Panc1 (cell line): ENCODE measurements at places on chromosomes 16 and 17. TPM values are rescaled to one million over a fixed set of nuclear protein-coding genes. Genes with fewer than 3 reads are reported as not detected.

PIK3R5 gene
- 0.15 TPM for total RNA-seq

TBC1D3D gene
- total RNA-seq = not detected

PIPOX gene
- 2.4 TPM for total RNA-seq

DNA sequence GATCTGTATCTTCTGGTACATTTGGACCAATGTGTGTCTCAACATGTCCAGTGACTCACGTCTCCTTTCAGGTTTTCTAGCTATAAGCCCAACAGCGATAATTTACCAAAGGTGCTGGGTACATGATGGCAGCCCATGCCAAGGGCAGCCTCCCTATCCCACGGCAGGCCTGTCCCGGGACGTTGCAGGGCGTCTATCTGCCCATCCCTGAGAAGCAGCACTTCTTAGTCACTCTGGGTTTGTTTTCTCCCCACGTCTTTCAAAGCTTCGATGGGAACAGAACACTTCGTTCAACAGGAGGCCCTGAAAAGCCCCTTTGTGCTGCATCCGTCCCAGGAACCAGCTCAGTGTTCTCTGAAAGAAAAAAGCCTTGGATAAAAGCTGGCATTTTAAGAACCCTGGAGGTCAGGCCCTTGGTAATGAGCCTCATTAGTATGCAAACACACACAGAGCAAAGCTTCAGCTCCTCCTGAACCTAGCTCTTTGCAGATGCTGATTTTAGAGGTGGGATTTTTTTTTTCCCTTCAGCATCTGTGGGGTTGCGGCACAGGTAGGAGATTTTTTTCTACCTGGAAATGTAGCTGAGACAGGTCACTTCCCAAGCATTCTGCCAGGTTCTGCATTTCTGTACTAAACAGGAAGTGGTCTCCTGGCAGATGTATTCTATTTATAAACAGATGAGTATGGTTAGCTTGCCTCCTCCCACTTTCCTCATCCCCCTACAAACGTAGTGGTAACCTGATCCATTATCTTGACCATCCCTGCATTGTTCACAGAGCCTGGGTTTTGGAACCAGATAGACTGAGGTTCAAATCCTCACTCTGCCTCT lies 17.5 kb upstream of the MT4 start:
- H3K27ac ChIP-seq = no peak overlapping the region
- H3K36me3 ChIP-seq = no peaks in the 10 kb centered on the region

ZNF646 gene
- total RNA-seq = 26.8 TPM

DNA sequence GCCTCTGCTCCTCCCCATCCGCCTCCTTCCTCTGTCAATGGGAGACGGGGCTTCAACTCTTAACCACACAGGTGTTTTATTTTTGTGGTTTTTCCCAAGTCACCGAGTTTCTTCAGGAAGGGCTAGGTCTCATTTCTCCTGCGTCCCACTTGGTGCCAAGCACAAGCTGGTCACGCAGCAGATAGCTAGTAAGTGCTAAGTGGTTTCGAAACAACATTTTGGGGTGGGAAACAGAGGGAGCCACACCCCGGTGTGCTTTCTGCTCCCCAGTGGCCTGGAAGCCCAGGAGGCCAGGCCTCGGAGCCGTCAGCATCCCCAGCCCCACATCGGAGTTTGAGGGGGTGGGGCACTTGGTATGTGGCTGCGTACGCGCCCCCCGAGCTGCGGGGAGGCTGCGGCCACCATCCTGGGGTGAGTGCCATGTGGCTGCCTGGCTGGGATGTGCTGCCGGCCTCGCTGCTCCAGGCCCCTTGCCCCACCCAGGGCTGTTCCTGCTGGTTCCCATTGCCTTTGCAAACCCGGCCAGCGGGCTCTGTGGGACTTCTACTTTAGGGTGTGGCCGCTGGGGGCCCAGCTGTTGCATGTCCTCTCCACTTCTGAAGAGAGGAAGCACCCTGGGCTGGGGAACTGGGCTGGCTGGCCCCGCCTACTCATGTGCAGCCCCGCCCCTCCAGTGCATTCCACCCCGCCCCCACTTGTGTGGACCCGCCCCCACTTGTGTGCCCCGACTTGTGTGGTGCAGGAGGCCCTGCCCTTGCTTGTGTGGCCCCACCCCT lies 55.6 kb downstream of the BAIAP2 start:
- H3K36me3 ChIP-seq = peaks cover 5% of the 10 kb centered on the region; the same call in 1 of the 2 replicates
- H3K4me3 ChIP-seq = no peak overlapping the region
- H3K27me3 ChIP-seq = no peaks in the 10 kb centered on the region

TMEM238L gene
- total RNA-seq = not detected

ACSM2A gene
- total RNA-seq = not detected

DNA sequence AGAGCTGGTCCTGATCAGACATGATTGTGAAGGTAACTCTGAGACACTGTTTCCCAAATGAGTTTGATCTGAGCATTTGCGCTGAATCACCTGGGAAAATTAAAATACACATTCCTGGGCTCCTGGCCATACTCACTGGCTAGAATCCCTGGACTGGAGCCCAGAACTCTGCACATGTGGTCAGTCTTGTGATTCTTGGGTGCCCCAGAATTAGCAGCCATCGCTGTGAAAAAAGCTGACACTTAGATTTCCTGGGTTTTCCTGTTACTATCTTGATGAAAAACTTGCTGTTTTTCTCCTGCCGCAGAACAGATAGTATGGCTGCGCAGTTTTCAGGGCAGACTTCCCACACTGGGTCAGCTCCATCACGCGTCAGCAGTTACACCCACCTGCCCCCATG lies 24.6 kb downstream of the NECAB2 start:
- no peak for DNase-seq
- no peak overlapping the region for H3K27ac ChIP-seq
- H3K36me3 ChIP-seq = no peaks in the 10 kb centered on the region

GRCh38 chr17:17214646-17215436 lies 8.7 kb upstream of the PLD6 start:
- H3K27me3 ChIP-seq = no peaks in the 10 kb centered on the region
- no peaks in the 10 kb centered on the region for H3K4me1 ChIP-seq
- no peak for DNase-seq
- H3K36me3 ChIP-seq = peaks cover 11% of the 10 kb centered on the region
- no peak overlapping the region for H3K4me3 ChIP-seq

RRAD gene
- 4.3 TPM for total RNA-seq

GRCh38 chr16:29974291-29975133 lies 844 bp downstream of the TAOK2 start:
- H3K4me1 ChIP-seq = peaks cover 19% of the 10 kb centered on the region
- H3K36me3 ChIP-seq = peaks cover 8% of the 10 kb centered on the region
- no peak for DNase-seq
- peak overlapping the region; percentile 88 for H3K27ac ChIP-seq
- H3K4me3 ChIP-seq = peak overlapping the region; percentile 71
- H3K27me3 ChIP-seq = no peaks in the 10 kb centered on the region

ZNF629 gene
- 19.2 TPM for total RNA-seq

KRT39 gene
- not detected for total RNA-seq

DNA sequence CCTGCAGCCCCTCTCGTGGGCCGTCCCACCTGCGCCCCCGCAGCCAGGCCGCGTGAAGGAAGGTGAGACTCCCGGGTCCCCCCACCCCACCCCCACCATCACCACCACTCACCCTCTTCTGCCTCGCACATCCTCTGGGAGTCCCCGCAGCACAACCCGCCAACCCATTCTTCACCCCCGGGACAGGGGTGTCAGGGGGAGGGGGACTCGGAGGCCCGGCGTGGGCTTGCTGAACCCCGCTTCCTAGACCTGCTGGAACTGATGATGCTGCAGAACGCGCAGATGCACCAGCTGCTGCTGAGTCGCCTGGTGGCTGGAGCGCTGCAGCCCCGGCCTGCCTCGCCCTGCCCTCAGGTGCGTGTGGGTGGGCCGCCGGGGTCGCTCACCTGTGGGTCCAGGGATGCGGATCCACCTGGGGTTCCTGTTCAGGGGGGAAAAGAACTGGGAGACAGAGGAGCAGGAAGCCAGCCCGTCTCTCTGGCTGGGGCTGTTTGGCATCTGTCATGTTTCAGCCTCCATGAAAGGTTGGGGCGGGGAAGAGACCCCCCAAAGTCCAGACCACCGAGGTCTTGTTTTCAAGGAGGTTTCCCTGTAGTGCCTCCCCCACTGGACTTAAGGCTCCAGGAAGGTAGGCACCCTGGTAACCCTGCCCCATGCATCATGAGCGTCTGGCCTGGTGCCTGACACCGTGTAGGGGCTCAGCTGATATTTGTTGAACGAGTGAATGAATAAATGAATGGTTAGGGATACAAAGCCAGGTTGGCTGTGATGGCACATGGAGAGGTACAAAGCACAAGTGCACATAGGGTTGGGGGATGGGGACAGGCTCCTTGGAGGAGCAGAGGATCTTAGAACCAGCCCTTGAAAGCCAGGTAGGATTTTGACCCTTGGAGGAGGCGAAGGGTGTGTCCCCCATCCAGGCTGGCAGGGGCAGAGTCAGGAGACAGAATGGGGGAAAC lies 849 bp downstream of the PRR29 start:
- no peaks in the 10 kb centered on the region for H3K36me3 ChIP-seq
- no peaks in the 10 kb centered on the region for H3K4me1 ChIP-seq
- DNase-seq = no peak
- H3K4me3 ChIP-seq = peak overlapping the region; percentile 52; the same call in 1 of the 2 replicates
- H3K27me3 ChIP-seq = peaks cover 3% of the 10 kb centered on the region; the same call in 1 of the 2 replicates

GRCh38 chr17:3043737-3044365 lies 19.6 kb downstream of the OR1D5 start:
- no peak for DNase-seq
- H3K27ac ChIP-seq = no peak overlapping the region
- H3K36me3 ChIP-seq = no peaks in the 10 kb centered on the region
- no peak overlapping the region for H3K4me3 ChIP-seq
- peaks cover 3% of the 10 kb centered on the region; the same call in 1 of the 2 replicates for H3K4me1 ChIP-seq

SCGB1C2 gene
- total RNA-seq = not detected

DNA sequence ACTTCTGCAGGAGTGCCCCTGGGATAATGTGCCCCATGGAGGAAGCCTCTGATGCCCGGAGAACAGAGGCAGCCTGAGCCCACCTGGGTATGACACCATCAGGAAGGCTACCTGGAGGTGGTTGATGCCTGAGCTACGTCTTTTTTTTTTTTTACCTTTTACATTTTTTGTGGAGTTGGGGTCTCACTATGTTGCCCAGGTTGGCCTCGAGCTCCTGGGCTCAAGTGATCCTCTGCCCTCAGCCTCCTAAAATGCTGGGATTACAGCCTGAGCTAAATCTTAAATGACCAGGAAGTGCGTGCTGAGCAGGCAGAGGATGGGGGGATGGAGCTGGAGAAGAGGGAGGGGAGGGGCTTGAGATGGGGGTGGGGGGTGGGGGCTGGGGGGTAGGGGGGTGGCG lies 32.7 kb downstream of the ABCC6 start:
- no peaks in the 10 kb centered on the region for H3K36me3 ChIP-seq
- H3K27me3 ChIP-seq = no peaks in the 10 kb centered on the region
- no peaks in the 10 kb centered on the region for H3K4me1 ChIP-seq
- no peak overlapping the region for H3K27ac ChIP-seq
- H3K4me3 ChIP-seq = no peak overlapping the region
- DNase-seq = no peak

TMEM235 gene
- total RNA-seq = not detected

CCP110 gene
- 31.8 TPM for total RNA-seq

GRCh38 chr17:53273126-53273525 lies 549.6 kb upstream of the KIF2B start:
- H3K4me3 ChIP-seq = no peak overlapping the region
- no peaks in the 10 kb centered on the region for H3K36me3 ChIP-seq
- no peak for DNase-seq
- no peaks in the 10 kb centered on the region for H3K27me3 ChIP-seq
- H3K27ac ChIP-seq = no peak overlapping the region

EFNB3 gene
- total RNA-seq = 2.5 TPM

DNA sequence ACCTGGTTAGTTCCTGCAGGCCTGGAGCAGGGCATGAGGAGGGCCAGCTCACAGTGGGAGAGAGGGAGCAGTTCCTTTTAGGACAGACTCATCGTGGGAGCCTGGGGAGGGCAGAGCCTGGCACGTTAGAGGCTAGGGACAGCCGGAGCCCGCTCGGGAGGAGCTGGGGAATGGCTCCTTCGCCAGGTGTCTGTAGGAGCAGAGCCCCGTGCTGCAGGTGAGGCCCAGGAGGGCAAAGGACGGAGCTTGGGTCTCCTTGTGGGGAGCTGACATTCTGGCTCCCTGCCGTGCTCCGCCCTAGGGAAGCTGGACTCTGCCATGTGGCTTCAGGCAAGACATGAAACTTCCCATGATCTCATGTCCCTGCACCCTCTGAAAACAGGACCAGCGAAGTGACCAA lies 18.7 kb upstream of the MTSS2 start:
- no peak overlapping the region for H3K4me3 ChIP-seq
- peaks cover 14% of the 10 kb centered on the region for H3K4me1 ChIP-seq
- H3K27ac ChIP-seq = no peak overlapping the region
- DNase-seq = no peak
- H3K27me3 ChIP-seq = no peaks in the 10 kb centered on the region
- no peaks in the 10 kb centered on the region for H3K36me3 ChIP-seq

DNA sequence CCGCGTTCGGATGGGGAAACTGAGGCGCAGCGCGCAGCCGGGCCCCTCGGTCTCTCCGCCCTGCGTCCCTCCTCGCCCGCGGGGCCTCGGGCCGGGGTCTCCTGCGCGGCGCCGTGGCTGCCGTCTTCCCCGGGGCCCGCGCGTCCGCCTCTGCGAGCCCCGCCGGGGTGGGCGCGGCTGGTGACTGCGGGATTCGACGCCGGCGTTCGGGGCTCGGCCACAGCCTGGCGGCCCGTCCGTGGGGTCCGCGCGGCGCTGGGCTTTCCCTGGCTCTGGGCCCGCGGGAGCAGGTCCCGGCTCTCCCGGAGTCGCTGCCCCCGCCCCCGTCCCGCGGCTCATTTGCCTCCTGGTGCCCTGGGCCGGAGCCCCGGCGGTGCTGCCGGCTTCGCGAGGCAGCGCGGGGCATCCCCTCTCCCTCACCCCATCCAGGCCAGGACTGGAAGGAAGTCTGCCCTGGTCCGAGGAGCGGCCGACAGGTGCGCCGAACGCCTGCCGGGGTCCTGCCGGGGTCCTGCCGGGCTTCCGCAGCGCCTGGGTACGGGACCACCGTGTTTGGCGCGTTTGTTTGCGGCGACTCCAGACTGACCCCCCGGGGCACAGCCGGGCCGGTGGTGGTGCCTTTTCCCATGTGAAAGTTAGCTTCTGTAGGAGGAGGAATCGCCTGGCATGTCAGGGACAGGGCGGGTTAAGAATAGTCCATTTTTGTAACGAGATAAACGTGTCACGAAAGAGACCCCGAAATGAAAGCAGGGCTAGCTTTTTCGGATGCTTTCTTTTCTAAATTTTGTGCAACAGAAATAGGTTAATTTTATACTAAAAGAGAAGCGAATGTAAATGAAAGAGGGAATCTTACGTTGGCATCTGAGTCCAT lies 671 bp downstream of the CHMP6 start:
- H3K27ac ChIP-seq = peak overlapping the region; percentile 18; the same call in 1 of the 2 replicates
- H3K4me3 ChIP-seq = peak overlapping the region; percentile 78
- DNase-seq = no peak
- no peaks in the 10 kb centered on the region for H3K27me3 ChIP-seq
- peaks cover 29% of the 10 kb centered on the region for H3K4me1 ChIP-seq
- no peaks in the 10 kb centered on the region; the same call in 1 of the 2 replicates for H3K36me3 ChIP-seq
